Activated CD8-positive, alpha-beta memory T cell treated with anti-CD3 and anti-CD28 coated beads, Interleukin-2, amount 10 ng/mL, durations not matched to agents 7 days and 5 days (primary cell): ENCODE measurements at places on chromosomes 7 and 10.

DNA sequence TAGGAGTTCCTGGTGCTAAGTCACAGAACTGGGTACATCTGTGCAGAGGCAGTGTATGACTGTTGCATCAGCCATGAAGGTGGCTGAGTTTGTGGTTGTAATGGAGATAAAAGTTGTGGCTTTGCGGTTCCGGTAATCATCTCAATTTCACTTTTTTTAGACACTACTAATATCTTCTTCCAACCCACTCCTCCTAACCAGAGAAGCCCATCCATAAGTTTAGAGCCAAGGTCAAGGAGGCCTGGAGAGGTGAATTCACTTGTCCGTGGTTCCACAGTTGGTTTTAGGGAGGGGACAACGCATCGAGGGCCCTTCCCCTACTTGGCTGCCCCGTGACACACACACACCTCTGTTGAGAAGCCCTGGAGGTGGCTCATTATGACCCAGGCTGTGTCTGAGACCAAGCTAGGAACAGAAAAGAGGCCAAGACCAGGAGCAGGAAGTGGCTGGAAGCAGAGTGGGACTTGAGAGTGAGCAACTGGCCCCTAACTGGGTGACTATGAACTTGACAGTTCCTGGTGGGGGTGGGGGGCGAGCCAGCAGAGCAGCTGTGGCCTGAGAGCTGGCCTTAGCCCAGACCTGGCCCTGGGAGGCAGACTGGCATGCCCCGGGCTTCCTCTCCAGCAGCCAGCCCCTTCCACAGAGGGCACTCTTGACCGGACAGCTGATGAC, 66.8 kb upstream of the COL13A1 start:
- DNase-seq: peak; percentile 50

DNA sequence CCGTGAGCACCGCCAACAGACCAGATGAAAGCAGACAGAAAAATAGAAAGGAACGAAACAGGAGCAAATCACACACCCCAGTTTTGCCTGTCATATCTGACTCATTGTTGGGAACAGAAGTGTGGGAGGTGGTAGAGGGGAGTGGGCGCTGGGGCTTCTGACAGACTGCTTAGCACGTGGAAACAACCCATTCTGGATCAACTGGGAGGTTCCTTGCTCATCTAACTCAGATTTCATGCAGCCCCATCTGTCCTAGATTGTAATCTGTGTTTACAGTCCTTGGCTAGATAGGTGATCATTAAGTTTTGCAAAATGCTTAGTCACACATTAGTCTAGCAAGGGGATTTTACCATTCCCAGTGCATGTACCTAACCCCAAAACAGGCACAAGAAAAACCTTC, 154.1 kb downstream of the NRP1 start:
- no peak for DNase-seq

- no peak for DNase-seq
Observed at GRCh38 chr10:130871406-130871805, 440.1 kb downstream of the TCERG1L start.

- DNase-seq: no peak
Observed at GRCh38 chr10:64528294-64529002, 1007.2 kb downstream of the REEP3 start.

GRCh38 chr10:3760083-3760482, 24.9 kb downstream of the KLF6 start:
- DNase-seq: no peak

DNA sequence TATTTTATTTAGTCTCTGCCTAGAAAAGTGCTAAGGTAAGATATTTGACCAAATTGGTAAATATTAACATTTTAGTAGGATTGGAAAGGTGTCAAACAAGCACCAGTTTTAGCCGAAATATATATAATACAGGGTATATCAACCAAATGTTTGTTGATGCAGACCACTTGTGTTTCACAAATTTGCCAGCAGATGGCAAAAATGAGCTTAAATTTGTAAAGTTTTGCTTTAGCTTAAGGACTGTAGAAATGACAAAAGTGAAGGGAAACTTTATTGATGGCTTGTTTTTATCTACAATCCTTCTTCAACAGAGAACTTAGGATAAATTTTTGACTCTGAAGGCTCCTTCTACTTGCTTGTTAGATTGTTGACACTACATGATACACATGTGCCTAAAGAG, 4.8 kb upstream of the POLR1F start:
- DNase-seq: peak; percentile 57

DNA sequence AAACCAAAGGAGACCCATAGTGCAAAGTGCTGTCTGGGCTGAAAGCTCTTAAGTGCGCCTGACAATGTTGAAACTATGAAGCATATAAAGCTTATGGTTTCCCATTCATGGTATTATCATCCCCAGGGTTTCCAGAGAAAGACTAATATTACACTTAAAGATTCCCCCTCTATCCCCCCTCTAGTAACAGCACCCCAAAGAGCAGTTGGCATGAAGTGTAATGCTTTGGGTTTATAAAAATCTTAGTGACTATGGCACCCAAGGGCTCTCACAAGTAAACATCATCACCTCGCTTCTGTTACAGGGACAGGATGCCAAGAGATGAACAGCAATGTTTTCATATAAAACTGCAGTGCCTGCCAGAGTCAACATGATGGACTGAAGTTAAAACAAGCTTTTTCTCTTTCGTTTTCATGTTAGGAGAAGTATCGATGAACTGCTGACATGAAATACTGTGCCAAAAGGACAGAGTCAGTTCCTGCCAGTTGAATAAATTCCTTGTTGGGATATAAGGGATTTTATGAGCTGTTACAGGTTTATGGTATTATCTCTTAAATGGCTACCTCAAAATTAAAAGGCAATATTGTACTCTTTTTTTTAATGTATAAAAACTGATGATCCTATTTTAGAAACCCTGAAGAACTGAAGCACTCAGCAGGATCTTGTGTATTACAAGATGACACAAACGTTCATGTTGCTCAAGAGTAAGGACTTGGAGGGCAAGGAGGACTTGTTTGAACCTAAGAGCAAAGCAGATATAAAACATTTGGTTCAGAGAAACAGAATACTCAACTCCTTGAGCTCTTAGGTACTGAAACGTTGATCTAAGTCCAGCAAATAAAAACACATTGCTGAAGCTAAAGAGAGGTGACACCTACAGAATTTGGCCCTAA, 203.7 kb upstream of the IMMP2L start:
- no peak for DNase-seq

DNA sequence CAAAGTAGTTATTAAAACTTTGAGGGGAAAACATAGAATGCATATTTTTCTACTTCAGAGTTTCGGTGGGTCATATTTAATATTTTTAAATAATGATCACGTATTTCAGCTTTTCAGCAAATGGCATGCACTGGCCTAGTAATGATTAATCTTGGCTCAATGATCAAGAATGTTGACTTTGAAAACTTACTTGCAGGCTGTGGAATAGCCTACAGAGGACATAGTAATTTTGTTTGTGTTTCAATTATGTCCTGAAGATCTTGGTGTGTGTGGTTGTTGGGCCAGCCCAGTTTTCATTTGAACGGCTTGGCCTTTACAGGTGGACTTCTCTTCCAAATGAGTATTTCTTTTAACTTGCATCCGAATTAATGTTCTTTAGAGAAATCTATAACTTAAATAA, 35.1 kb downstream of the ADD3 start:
- no peak for DNase-seq

GRCh38 chr7:126937171-126937570, 315.6 kb downstream of the GRM8 start:
- DNase-seq: no peak

GRCh38 chr10:69634759-69635425, 4.8 kb downstream of the FAM241B start:
- DNase-seq: peak; percentile 38

DNA sequence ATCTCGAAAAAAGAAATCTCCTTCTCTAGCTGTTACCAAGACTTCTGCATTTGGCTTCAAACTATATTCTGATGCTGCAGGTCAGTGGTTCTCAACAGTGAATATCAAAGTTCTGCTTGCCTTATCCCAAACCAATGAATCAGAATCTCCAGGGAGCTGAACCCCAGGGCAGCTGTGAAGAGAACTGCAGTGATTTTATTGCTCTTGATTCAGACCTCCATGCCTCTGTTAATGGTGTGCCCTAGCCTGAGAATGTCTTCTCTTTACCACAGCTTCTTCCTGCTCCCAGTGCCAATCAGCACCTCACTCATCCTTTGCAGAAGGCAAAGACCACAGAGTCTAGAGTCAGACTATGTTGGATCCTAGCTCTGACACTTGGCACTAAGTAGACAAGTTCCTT, 46.2 kb upstream of the MRLN start:
- DNase-seq: no peak

GRCh38 chr10:125118011-125118611, 42.3 kb downstream of the CTBP2 start:
- no peak for DNase-seq

- no peak for DNase-seq
Observed at GRCh38 chr10:50312464-50313437, 61.4 kb upstream of the ASAH2 start.

DNA sequence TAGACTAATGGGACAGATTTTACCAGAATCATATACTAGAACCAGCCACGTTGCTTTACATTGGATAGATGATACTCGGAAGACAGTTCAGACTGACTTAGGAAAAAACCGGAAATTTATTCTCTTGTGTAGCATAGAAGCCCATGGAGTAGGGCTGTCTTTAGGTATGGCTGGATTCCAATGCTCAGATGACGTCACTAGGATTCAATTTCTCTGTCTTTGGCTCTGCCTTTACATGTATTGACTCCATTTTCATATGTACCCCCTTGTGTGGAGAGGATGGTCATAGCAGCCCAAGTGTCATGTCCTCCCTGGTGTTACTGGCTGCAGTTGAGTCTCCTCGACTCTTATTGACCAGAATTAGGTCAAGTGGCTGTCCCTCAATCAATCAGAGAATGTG, 39.2 kb upstream of the SMNDC1 start:
- DNase-seq: no peak

DNA sequence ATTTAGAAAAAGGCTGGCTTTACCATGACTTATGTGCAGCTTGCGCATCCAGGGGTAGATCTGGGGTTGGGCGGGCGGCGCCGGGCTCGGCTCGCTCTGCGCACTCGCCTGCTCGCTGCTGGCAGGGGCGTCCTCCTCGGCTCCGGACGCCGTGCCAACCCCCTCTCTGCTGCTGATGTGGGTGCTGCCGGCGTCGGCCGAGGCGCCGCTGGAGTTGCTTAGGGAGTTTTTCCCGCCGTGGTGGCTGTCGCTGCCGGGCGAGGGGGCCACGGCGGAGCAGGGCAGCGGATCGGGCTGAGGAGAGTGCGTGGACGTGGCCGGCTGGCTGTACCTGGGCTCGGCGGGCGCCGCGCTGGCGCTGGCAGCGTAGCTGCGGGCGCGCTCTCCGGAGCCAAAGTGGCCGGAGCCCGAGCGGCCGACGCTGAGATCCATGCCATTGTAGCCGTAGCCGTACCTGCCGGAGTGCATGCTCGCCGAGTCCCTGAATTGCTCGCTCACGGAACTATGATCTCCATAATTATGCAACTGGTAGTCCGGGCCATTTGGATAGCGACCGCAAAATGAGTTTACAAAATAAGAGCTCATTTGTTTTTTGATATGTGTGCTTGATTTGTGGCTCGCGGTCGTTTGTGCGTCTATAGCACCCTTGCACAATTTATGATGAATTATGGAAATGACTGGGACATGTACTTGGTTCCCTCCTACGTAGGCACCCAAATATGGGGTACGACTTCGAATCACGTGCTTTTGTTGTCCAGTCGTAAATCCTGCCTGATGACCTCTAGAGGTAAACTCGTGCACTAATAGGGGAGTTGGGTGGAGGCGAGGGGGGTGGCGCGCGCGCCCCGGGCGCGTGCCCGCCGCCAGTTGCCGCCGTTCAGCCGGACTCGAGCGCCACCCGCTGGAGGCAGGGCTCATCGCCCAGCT, at the start of gene HOXA5:
TSS of gene HOXA5 (minus strand) at position 659 of the 927 bp plus-strand sequence. CDS start at position 585, 74 bp downstream.
- no peak for DNase-seq

DNA sequence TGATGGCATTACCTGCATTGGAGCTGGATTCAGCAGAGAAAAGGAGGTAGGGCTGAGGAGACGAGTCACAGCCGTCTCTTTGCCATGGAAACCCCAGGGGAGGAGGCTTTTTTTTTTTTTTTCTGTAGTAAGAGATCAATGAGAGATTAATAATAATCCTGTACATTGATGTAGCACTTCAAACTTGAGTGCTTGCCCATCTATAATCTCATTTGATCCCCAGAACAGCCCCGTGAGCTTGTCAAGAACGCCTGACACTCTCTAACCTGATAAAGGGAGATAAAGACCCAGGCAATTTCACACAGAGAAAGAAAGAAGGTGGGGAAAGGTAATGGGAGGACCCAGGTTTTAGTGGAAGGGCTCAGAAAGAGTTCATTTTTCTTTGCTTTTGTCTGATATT, 195.2 kb upstream of the FOXK1 start:
- DNase-seq: no peak

- no peak for DNase-seq
Observed at GRCh38 chr10:46236941-46237681, 49.7 kb upstream of the ANTXRL start.

- DNase-seq: no peak
Observed at GRCh38 chr10:14617852-14618251, 156.8 kb downstream of the FAM107B start.

DNA sequence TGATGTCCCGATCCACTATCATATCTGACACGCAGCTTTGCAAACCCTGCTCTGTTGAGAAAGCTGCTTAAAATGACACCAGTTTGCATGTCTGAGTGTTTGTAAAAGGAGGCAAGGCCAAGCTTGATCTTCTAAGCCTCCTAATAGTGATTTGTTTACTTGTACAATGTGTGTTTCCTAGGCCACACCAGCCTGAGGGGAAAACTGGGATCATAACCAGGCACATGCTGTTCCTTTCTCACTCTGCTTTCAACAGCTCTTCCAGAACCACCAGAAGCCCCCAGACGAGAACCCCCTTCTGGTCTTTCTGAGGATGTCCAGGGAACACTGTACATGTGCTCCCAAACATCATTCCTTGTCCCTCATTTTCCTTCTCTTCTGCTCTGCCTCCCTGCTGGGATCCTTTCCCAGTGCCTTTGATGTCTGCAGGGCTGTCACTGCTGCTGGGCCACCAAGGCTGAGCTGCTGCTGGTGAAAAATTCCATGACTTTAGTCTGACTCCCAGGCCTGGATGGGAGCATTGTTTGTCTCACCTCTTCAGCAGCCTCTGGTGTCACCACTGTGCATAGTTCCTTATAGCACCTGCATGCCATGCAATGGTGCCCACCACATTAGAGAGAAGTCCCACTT, 4.0 kb upstream of the LGI1 start:
- no peak for DNase-seq

DNA sequence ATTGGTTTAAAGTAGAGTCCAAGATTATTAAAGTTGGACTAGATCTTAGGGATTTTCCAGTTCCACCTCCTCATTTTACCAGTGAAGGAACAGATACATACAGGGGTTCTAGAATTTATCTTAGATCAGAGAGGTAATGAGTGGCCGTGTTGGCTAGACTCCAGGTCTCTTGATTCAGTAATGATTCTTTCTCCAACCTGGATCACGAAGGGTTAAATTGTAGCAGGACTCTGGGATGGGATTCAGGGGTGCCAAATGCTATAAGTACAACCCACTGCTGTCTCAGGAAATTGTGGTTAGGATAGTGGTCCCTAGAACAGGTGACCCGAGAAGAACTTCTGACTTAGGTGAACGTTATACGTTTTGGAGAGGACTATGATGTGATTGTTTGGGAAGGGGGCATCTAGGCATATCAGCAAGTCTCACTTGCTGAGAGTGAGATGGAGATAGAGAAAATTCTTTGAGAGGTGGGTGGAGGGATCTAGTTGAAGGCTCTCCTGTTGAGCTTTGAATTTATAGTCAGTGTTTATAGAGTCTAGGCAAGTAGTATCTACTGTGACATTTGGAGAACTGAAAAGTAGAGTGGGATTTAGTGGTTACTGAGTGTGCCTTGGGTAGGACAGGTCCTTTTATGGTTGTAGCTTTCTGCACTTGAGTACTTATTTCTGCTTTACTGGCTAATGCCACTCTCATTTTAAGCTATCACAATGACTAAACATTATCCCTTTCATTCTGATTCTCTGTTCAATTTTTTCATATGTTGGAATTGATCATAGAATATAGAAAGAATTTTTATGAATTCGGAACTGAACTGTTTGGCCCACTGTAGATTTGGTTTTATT, 58.3 kb downstream of the ST7 start:
- no peak for DNase-seq
